GM12891 (cell line): ENCODE measurements at places on chromosomes 7 and 10.

DNA sequence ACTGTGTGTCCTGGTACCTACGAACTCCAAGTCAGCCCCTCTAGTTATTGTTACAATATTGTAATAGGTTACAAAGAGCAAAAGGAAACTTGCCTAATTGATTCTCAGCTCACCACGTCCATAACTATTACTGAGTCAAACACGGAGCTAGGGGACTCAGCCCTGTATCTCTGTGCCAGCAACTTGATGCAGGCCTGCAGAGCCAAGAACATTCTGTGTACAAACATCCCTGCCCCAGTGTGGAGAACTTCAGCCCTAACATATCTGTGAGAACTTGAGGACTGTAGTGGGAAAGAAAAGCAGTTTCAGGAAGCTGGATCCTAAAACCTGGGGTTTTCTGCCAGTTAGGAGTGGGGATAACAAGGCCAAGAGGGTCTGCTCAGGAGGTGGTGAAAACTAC lies 114.9 kb upstream of the PRSS58 start:
- no peak for DNase-seq

GRCh38 chr10:112801004-112801403 lies 149.0 kb upstream of the TCF7L2 start:
- DNase-seq, result no peak

DNA sequence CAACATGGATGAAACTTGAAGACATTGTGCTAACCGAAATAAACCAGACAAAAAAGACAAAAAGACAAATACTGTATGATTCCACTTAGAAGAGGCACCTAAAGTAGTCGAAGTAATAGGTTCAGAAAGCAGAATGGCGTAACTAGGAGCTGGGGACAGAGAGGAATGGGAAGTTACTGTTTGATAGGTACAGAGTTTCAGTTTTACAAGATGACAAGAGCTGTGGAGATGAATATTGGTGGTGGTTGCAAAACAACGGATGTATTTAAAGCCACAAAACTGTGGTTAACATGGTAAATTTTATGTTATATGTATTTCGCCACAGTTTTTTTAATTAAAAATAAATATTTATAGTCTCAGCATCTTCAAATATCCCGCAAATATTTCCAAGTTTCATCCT lies 64.1 kb upstream of the DIP2C start:
- no peak for DNase-seq

DNA sequence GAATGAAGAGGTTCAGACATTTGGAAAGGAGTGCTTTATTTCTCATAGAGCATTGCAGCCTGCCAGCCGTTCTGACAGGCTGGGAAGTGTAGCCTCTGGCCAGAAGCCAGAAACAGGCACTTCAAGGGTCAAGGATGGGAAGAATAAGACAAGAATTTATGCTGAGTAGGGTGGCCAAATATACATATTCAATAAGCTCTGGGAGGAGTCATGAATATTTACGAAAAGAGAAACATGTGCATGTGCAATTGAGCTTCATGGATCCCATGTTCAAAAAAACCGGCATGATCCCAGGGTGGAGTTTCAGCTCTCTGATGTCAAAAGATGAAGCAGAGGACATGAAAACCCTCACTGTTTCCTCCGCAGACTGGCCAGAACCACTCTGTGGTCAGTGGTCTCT lies 32.9 kb downstream of the TLX1 start:
- no peak for DNase-seq

DNA sequence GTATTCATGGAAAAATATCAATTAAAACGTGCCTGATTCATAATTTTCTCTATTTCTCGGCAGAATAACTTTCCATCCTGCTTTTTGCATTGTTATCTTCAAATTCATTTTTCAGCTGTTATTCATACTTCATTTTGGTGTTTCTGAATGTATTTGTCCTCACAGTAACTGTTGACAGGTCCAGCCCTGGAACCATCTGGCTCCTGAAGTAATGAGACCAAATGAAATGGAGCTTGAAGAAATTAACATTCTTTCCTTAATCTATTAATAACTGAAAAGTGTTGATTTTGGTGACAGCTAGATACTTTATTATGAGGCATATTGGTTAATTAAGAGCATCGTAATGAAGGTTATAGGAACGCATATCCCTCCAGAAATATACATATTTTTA lies 257.0 kb upstream of the MINDY3 start:
- no peak for DNase-seq

- DNase-seq, result no peak
Measured at GRCh38 chr10:32051926-32052325, 4.3 kb downstream of the KIF5B start.

GRCh38 chr10:121540732-121541395 lies 57.4 kb downstream of the FGFR2 start:
- DNase-seq, result no peak
